ENCODE measurements at places on chromosomes 6 and 20.

GRCh38 chr6:36217188-36217587, 20.6 kb downstream of the BRPF3 start:
- no peak overlapping the region for H3K4me3 ChIP-seq
- no peaks in the 10 kb centered on the region for H3K27me3 ChIP-seq
- peaks cover 51% of the 10 kb centered on the region for H3K36me3 ChIP-seq
- no peak overlapping the region for H3K27ac ChIP-seq
- DNase-seq, result no peak
- no peaks in the 10 kb centered on the region for H3K4me1 ChIP-seq

GRCh38 chr6:133699741-133700385, 189.1 kb upstream of the TCF21 start:
- no peaks in the 10 kb centered on the region for H3K27me3 ChIP-seq
- no peak overlapping the region for H3K4me3 ChIP-seq
- no peak overlapping the region for H3K27ac ChIP-seq
- no peak for DNase-seq
- H3K4me1 ChIP-seq, result peaks cover 24% of the 10 kb centered on the region

GRCh38 chr20:52684905-52685304, 287.3 kb upstream of the TSHZ2 start:
- no peak overlapping the region for H3K27ac ChIP-seq
- no peak overlapping the region for H3K4me3 ChIP-seq
- H3K27me3 ChIP-seq, result no peaks in the 10 kb centered on the region
- no peaks in the 10 kb centered on the region for H3K36me3 ChIP-seq
- no peak for DNase-seq

- no peak for DNase-seq
- H3K27ac ChIP-seq, result no peak overlapping the region
- no peak overlapping the region for H3K4me3 ChIP-seq
- peaks cover 55% of the 10 kb centered on the region for H3K36me3 ChIP-seq
These were observed 12.1 kb downstream of the SSR1 start for GRCh38 chr6:7300926-7301325.

DNA sequence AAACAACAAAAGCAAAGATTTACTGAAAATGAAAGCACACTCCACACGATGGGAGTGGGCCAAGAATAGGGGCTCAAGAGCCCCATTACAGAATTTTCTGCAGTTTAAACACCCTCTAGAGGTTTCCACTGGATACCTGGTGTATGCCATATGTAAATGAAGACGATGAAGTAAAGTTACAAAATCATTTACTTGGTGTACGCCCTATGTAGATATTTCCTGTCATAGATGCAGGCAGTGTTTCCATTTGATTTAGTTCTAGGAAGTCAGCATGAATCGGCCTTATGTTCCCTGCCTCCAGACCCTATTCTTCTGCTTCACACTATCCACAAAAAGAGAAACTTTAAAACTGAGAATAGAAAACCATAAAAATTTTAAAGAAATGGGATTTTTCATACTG, 404.4 kb upstream of the GJE1 start:
- H3K36me3 ChIP-seq, result no peaks in the 10 kb centered on the region
- peaks cover 15% of the 10 kb centered on the region for H3K4me1 ChIP-seq
- peak overlapping the region; percentile 68 for H3K27ac ChIP-seq
- no peak for DNase-seq
- H3K4me3 ChIP-seq, result no peak overlapping the region

GRCh38 chr6:147057705-147058342, 146.4 kb upstream of the STXBP5 start:
- no peaks in the 10 kb centered on the region for H3K27me3 ChIP-seq
- H3K4me1 ChIP-seq, result peaks cover 7% of the 10 kb centered on the region
- no peak for DNase-seq
- H3K27ac ChIP-seq, result peak overlapping the region; percentile 20

DNA sequence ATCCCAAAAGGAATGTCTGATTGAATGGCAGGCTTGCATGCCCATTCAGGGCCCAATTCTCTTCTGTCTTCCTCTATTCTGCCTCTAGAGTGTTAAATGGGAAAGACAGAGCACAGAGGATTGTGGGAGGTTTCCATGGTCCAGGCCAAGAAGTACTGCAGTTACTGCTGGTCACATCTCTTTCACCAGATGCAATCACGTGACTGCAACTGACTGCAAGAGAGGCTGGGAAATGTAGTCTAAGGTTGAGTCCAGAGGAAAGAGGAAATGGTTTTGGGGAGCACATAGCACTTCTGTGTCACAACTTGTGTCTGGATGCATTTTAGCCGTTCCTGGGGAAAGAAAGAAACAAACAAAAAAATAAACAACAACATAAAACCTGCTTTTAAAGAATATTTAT, 336.4 kb upstream of the BTBD3 start:
- H3K36me3 ChIP-seq, result no peaks in the 10 kb centered on the region
- no peak overlapping the region for H3K4me3 ChIP-seq
- no peak overlapping the region for H3K27ac ChIP-seq
- H3K4me1 ChIP-seq, result no peaks in the 10 kb centered on the region
- H3K27me3 ChIP-seq, result peaks cover 29% of the 10 kb centered on the region

- H3K27me3 ChIP-seq, result no peaks in the 10 kb centered on the region
- no peak overlapping the region for H3K4me3 ChIP-seq
- H3K27ac ChIP-seq, result no peak overlapping the region
- peaks cover 25% of the 10 kb centered on the region for H3K4me1 ChIP-seq
These were observed 48.2 kb upstream of the BEND6 start for GRCh38 chr6:56906752-56907151.

DNA sequence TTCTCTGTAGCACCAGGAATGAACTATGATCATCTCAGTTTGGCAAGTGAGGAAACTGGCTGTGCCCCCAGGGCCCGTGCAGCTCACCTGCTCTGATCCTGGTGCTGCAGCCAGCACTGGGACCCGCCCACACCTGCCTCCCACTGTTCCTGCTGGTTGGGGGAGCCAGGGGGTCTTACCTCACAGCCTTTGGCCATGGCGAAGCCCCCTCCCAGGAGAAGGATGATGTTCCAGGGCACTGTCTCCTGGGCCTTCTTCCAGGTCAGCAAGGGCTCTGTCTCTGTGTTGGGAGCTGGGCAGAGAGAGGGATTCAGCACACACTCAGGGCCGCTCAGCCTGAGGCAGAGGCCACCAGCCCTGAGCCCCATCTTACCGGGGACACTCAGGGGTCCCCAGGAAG, 24.9 kb upstream of the OCSTAMP start:
- no peak for DNase-seq
- no peak overlapping the region for H3K4me3 ChIP-seq
- H3K27me3 ChIP-seq, result peaks cover 24% of the 10 kb centered on the region
- H3K27ac ChIP-seq, result no peak overlapping the region
- no peaks in the 10 kb centered on the region for H3K36me3 ChIP-seq

- no peak overlapping the region for H3K4me3 ChIP-seq
- no peak overlapping the region for H3K27ac ChIP-seq
- no peak for DNase-seq
- no peaks in the 10 kb centered on the region for H3K36me3 ChIP-seq
These were observed 26.4 kb upstream of the PAQR8 start for GRCh38 chr6:52335576-52335975.

GRCh38 chr6:69801225-69801624, 4.4 kb upstream of the LMBRD1 start:
- no peak overlapping the region for H3K27ac ChIP-seq
- DNase-seq, result no peak
- peaks cover 9% of the 10 kb centered on the region for H3K4me1 ChIP-seq
- H3K27me3 ChIP-seq, result no peaks in the 10 kb centered on the region
- H3K36me3 ChIP-seq, result no peaks in the 10 kb centered on the region

- no peak overlapping the region for H3K4me3 ChIP-seq
- H3K4me1 ChIP-seq, result peaks cover 16% of the 10 kb centered on the region
- DNase-seq, result no peak
- no peak overlapping the region for H3K27ac ChIP-seq
- no peaks in the 10 kb centered on the region for H3K27me3 ChIP-seq
These were observed 31.5 kb upstream of the LTV1 start for GRCh38 chr6:143811501-143812157.

DNA sequence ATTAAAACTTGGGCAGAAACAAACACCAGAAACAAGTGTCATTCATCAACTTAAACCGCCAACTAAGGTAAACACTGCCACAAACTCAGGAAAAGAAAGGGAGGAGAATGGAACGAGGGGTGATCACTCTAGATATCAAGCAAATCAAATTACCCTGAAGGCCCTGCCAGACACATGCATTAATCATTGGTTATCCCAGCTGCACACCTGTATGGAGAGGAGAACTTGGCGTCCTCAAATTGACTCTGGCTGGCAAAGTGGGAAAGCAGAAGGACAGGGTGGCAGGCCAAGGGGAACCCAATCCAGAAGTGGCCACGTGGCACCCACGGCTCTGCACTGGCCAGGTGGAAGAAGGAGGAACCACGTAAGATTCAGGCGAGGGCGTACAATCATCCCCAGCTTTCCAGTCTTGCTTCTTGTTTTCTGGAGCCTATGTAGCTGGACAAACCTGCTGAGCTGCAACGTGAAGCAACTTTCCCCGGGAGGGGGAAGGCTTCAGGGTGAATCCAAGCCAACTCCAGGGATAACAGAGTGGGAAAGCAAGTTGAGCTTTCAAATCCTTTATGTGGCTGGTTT, 156.2 kb upstream of the JARID2 start:
- no peak overlapping the region for H3K4me3 ChIP-seq
- DNase-seq, result no peak
- H3K27ac ChIP-seq, result no peak overlapping the region
- peaks cover 18% of the 10 kb centered on the region for H3K27me3 ChIP-seq

- DNase-seq, result no peak
- H3K4me1 ChIP-seq, result peaks cover 2% of the 10 kb centered on the region
- H3K27ac ChIP-seq, result no peak overlapping the region
- H3K36me3 ChIP-seq, result peaks cover 8% of the 10 kb centered on the region
- no peak overlapping the region for H3K4me3 ChIP-seq
These were observed 137.8 kb downstream of the PREX1 start for GRCh38 chr20:48689874-48690571.

DNA sequence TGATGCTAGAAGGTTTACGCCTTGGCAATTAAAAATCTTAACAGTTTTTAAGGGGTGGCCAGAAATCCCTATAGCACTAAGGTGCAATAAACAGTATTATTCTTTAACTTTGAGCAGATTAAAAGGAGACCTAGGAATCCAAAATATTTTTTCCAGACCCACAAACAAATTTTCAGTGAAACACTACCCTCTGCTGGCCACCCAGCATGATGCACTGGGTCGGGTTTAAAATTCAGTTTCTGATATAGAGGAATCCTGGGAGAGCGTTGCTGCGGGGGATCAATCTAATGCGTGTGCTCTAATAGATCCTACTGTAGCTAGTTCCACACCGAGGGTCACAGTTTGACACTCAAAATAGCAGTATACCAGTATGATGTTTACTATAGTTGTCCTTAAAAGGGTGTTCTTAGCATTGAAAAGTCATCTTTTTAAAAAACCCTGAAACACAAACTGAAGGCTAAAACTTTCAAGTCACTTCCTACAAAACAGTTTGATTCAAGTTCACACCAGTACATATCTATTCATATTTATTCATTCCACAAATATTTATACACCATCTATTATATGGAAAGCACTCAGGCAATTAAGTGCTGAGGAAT, 10.2 kb downstream of the UBE3D start:
- no peaks in the 10 kb centered on the region for H3K27me3 ChIP-seq
- H3K4me3 ChIP-seq, result no peak overlapping the region
- peaks cover 24% of the 10 kb centered on the region for H3K36me3 ChIP-seq

DNA sequence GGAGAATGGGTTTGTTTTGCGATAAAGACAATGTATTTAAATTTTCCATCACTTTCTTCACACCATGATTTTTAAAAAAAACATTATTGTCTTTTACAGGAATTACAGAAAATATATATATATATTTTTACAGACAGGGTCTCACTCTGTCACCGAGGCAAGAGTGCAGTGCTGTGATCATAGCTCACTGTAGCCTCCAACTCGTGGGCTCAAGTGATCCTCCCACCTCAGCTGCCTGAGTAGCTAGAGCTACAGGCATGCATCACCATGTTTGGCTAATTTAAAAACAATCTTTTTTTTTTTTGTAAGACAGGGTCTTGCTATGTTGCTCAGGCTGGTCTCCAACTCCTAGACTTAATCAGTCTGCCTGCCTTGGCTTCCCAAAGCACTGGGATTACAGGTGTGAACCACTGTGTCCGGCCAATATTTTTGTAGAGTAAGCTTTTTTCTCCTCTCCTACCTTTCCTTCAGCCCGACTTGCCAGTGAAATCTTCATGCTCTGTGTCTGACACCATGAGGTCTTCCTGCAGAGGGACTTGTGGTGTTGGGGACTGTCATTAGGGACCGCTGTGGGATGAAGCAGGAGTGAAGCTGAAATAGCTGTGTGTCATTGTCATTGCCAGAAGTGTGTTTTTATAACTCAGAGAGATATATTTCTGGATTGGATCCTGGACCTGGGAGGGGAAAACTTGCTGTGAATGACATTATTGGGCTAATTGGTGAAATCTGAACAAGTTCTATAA, 13.2 kb downstream of the DSP start:
- H3K27me3 ChIP-seq, result no peaks in the 10 kb centered on the region
- H3K4me1 ChIP-seq, result peaks cover 33% of the 10 kb centered on the region
- H3K4me3 ChIP-seq, result no peak overlapping the region
- H3K27ac ChIP-seq, result peak overlapping the region; percentile 38
- no peak for DNase-seq

DNA sequence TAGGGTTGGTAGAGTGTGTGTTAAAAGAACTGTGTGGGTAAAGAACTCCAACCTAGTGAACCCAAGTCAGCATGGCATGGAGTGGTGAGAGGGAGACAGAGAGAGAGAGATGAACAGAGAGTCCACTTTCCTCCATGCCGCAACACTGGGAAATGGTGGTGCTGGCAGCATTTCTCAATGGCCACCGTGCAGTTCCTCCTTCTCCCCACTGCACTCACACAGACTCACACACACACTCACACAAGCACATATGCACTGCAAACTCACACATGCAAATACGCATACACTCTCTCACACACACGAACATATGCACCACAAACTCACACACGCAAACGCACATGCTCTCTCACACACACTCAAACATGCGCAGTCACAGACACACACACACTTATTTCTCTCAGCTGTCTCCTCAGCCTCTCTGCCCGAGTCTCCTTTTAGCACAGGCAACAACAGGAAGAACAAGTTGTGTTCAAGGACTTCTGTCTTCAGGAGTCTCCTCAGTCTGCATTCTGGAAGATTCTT, 66.5 kb upstream of the LY86 start:
- H3K4me1 ChIP-seq, result no peaks in the 10 kb centered on the region
- no peak for DNase-seq
- H3K4me3 ChIP-seq, result no peak overlapping the region
- H3K36me3 ChIP-seq, result no peaks in the 10 kb centered on the region

DNA sequence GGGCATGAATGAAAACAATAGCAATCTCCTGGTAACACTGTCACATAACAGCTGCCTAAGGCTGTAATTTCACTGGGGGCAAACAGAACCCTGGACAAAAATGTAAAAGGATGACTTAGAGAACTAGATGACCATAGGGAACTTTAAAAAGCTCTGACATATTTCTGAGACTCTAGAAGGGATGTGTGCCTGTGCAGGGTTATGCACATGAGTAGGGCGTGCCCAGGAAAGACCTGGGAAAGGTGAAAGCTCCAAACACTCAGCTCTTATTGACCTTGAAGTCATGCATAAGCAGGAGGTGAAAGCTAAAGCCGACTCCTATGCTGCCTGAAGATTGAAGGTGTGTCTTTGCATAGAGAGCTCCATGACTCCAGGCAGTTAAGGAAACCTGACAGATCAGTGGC, 118.4 kb upstream of the BTBD3 start:
- no peak overlapping the region for H3K27ac ChIP-seq
- no peaks in the 10 kb centered on the region for H3K36me3 ChIP-seq
- no peak overlapping the region for H3K4me3 ChIP-seq
- no peak for DNase-seq

GRCh38 chr6:69422020-69422419, 374.8 kb downstream of the LMBRD1 start:
- H3K4me1 ChIP-seq, result no peaks in the 10 kb centered on the region
- no peak for DNase-seq
- no peak overlapping the region for H3K27ac ChIP-seq
- H3K27me3 ChIP-seq, result peaks cover 24% of the 10 kb centered on the region
- no peak overlapping the region for H3K4me3 ChIP-seq

- H3K27ac ChIP-seq, result no peak overlapping the region
- H3K36me3 ChIP-seq, result peaks cover 3% of the 10 kb centered on the region
- no peak for DNase-seq
- peaks cover 11% of the 10 kb centered on the region for H3K4me1 ChIP-seq
These were observed 155.6 kb downstream of the OGFRL1 start for GRCh38 chr6:71444222-71444621.

Data from osteocyte (in vitro differentiated cells).